Fibroblast of mammary gland (primary cell): ENCODE measurements at places on chromosomes 1 and 21.

DNA sequence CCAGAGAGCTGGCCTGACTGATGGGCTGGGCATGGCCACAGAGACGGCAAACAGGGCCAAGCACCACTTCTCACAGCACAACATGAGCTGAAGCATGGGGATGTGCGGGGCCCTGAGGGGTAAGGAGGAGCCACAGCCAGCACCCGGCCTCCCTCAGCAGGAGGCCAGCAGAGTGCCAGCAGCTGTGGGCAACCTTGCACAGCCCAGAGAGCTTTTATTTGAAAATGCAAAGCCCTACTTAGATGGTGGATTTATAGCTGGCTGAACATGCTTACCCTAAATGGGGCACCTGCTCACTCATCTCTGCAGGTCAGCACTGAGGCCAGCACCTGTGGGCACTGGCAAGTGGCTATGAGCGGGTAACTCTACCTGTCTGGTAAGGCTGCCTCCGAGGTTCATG lies 44.1 kb downstream of the SLC66A1 start:
- no peak for DNase-seq

DNA sequence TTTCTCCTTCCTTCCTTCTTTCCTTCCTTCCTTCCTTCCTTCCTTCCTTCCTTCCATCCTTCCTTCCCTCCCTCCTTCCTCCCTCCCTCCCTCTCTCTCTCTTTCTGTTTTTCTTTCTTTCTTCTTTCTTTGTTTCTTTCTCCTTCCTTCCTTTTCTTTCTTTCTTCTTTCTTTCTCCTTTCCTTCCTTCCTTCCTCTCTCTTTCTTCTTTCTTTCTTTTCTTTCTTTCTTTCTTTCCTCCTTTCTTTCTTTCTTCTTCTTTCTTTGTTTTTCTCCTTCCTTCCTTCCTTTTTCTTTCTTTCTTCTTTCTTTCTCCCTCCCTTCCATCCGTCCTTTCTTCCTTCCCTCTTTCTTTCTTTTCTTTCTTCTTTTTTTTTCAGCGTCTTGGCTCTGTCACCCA lies 18.1 kb upstream of the IL19 start:
- DNase-seq, result no peak

DNA sequence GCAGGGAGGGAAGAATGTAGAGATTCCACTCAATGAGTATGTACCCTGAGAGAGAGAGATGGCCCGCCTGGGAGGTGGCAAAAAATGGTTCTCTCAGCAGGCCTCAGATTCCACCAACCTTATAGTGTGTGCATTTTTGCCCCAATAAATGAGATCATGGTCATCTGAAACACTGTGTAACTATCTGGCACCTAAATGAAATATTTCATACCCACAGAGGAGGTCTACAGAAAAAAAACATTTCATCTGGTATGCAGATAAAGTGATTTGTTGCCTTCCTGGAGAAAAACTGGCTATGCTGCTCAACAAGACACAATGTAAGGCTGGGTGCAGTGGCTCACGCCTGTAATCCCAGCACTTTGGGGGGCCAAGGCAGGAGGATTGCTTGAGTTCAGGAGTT lies 4.9 kb downstream of the TMCO2 start:
- no peak for DNase-seq

DNA sequence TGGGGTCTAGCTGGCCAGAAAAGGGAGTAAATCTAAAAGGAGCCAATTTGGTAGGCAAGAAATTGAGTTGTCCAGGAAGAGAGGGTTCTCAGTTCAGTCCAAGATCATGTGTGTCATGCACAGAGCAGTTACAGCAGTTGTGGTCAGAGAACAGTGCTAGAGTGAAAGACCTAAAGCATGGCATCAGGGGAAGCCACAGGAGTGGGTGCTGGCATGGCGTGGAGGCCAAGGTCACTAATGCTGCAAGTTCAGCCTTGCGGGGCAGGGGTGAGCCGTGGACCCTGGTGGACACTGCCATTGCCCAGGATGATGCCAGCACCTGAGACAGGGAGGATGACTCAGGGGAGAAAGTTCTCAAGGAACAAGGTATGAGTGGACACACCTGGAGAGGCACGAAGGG lies 16.6 kb upstream of the TMEM125 start:
- DNase-seq, result no peak

- peak; percentile 94 for DNase-seq
Measured at GRCh38 chr1:94081566-94082344, 39.2 kb downstream of the ABCA4 start.

- no peak for DNase-seq
Measured at GRCh38 chr1:204149107-204149506, 2.7 kb downstream of the ETNK2 start.

- no peak for DNase-seq
Measured at GRCh38 chr21:40373761-40374160, 473.2 kb downstream of the DSCAM start.

GRCh38 chr1:37999430-38000232 lies 5.7 kb downstream of the FHL3 start:
- DNase-seq, result peak; percentile 70

DNA sequence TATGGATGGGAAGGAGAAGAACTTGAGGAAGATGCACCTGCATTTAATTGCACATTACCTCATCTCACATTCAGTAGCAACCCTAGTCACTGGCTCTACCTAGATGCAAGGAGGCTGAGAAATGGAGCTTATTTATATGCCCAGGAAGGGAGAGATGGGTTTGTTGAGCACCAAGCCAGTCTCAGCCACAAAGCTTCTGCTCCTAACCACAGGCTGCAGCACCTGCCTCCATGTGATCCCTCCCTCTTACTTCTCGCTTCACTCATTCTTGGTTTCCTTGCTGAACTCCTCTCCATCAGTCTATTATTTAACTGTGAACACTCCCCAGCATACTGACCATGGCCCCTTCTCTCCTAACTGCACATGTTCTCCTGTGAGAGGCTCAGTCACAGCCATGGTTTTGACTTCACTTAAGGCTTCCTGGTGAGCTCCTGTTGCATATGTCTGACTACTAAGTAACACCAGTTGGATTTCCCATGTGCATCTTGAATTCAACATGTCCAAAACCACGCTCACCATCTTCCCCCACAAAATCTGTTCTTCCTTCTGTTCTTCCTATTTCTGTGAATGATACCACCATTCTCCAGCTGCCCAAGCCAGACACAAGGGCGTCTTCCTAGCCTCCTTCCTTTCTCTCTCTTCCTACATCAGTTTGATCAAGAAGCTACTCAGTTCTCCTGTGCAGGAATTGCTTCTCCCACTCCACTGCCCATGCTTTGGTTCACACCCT lies 139.8 kb downstream of the AK5 start:
- DNase-seq, result no peak

GRCh38 chr1:62232871-62233278 lies 38.2 kb downstream of the L1TD1 start:
- no peak for DNase-seq

DNA sequence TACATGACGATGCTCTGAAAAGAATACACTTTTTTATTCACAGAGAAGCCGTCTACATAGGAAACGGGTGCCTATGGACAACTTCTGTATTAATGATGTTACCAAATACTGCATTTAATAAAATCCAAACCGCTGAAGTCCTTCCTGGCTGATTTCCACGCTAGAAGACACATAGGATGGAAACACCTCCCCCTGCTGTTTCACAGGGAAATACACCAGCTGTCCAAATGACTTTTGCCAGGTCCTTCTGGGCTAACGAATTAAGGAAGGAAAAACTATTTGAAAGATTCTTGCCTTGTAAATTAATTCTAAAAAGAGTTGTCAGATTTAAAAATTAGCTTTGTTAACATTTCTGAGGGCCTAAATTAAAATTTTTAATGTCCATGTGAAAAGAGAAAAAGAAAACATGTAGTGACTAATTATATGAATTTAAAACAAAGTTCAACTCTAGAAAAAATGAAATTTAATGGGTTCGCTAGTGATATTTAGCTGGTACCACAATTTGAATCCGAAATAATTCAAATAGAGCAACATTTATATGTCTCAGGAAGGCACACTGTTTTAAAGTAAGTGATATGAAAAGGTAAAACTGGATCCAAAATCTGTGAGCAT lies 146.0 kb downstream of the RERE start:
- DNase-seq, result peak; percentile 85

DNA sequence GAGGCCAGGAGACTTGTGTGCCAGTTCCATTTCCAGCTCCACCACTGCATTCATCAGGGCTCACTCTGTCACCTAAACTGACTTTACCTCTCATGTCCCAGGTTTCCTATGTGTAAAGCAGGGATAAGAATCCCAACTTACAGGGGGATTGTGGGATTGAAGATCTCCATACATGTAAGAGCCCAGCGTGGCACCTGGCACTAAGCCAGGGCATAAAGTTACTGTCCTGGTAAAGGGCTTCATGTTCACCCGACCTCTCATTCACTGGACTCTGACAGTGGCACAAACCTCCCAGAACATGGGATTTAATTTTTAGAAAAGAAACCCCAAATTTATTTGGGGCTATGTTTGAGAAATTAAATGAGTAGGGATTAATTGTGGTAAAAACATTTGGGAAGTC lies 8.9 kb upstream of the IGFN1 start:
- DNase-seq, result no peak

GRCh38 chr1:74964508-74965102 lies 169.6 kb upstream of the LHX8 start:
- no peak for DNase-seq

DNA sequence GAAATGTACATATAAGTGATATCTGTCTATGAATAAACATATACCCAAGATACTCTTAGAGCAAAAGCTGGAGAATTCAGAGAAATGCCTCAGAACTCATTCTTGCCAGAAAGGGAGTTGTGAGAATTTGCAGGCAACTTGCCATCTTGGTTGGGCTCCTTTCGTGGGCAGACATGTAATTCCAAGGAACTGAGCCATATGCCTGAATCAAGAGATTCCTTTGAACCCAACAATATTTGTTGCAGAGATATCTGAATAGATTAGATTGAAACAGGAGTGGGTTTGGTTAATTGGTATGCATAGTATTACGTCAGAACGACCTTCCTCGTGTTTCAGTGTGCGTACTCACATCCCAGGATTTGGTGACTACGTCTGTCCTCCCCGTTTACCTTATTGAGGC lies 67.0 kb downstream of the TGFB2 start:
- DNase-seq, result peak; percentile 14

- DNase-seq, result no peak
Measured at GRCh38 chr1:51875291-51875772, 3.2 kb downstream of the NRDC start.

- DNase-seq, result no peak
Measured at GRCh38 chr1:61131248-61131647, 48.9 kb downstream of the NFIA start.

GRCh38 chr1:62377043-62377562 lies 57.9 kb upstream of the KANK4 start:
- DNase-seq, result no peak

GRCh38 chr21:15193937-15194336 lies 129.1 kb upstream of the NRIP1 start:
- no peak for DNase-seq

GRCh38 chr1:77704736-77705135 lies 22.3 kb upstream of the ZZZ3 start:
- no peak for DNase-seq

DNA sequence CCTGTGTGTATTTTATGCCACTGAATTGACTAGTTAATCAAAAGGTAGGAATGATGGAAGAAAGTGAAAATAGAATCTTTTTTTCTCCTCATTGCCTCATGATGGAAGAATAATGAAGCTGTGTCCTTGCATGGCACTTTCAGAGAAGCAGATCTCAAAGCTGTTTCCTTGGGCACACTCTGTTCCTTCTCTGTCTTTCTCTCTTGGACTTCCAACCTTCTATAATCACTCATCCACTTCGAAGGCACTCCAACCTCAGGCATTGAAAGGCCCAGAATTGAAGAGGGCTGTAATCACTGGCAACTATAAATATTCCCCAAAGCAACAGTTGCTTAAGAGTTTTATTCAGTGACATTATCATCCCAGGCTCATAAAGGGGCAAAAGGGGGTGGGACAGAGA lies 31.1 kb upstream of the DNASE2B start:
- no peak for DNase-seq

- no peak for DNase-seq
Measured at GRCh38 chr1:9061252-9061960, 8.0 kb downstream of the SLC2A5 start.

- DNase-seq, result no peak
Measured at GRCh38 chr1:82121421-82121820, 320.7 kb downstream of the ADGRL2 start.

DNA sequence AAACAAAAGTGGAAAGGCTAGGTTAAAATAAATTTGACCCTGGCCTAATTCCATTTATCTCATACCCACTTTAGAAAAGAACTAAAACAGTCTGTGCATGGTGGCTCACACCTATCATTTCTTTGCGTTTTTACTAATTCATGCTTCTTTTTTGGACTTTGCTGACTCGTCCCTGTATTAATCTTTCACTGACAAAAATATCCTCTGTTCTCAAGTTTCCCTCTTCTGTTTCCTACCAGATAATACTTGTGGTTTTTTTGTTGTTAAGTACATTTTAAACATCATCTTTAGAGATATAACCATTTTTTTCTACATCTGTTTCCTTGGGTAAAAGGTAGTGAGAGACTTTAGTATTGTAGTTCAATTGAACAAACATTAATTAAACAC lies 11.5 kb downstream of the CNST start:
- no peak for DNase-seq

- no peak for DNase-seq
Measured at GRCh38 chr1:107879346-107879745, 85.6 kb downstream of the VAV3 start.

- no peak for DNase-seq
Measured at GRCh38 chr1:21188235-21188634, 11.5 kb upstream of the EIF4G3 start.

GRCh38 chr1:177286396-177286795 lies 115.6 kb downstream of the BRINP2 start:
- DNase-seq, result peak; percentile 83

DNA sequence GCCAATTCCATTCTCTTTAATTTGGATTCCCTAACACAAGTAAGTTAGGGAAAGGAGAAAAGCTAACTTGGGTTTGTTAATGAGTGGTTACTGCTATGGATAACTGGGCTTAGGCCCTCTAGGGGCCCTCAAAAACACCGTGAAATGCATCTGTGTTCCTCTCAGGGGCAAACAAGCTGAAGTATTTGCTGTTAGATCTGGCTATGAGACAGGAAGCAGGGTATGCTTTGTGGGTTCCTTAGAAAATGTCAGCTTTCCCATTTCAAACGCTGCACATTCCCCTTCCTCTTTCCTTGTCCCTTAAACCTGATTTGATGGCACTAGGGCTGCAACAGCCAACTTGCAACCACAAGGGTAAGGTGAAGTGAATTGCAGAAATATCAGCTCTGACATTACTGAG lies 5.7 kb upstream of the CAP1 start:
- DNase-seq, result no peak

- no peak for DNase-seq
Measured at GRCh38 chr1:192059407-192059806, 98.9 kb upstream of the RGS18 start.

DNA sequence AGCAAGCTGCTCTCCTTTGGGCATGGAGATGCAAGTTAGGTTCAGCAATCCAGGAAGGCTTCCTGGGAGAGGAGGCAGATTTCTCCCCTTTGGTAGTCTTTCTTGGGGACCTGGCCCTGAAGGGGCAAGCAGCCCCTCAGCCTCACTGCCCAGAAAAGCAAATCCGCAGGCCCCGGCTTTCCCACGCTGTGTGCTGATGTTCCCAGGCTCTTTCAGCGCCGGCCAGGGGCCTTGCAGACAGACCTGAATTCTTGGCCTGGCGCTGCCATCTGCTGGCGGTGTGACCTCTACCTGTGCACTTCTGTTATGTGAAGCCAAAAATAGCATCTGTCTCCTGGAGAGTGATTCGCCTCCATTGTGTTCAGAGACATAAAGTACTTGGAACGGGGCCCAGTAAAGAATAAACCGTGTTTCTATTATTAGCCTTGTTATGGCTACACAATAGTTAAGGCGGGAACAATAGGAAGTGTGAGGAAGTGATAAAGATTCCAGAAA lies 64.8 kb downstream of the ALPL start:
- DNase-seq, result peak; percentile 83

- peak; percentile 93 for DNase-seq
Measured at GRCh38 chr1:171817511-171818265, 23.6 kb upstream of the DNM3 start.
